ENCODE measurements at places on chromosomes 1 and 21.

- DNase-seq: no peak
- no peak overlapping the region for H3K27ac ChIP-seq
- H3K36me3 ChIP-seq: no peaks in the 10 kb centered on the region
- H3K27me3 ChIP-seq: no peaks in the 10 kb centered on the region
Observed at GRCh38 chr1:94994805-94995204, 67.9 kb upstream of the CNN3 start.

DNA sequence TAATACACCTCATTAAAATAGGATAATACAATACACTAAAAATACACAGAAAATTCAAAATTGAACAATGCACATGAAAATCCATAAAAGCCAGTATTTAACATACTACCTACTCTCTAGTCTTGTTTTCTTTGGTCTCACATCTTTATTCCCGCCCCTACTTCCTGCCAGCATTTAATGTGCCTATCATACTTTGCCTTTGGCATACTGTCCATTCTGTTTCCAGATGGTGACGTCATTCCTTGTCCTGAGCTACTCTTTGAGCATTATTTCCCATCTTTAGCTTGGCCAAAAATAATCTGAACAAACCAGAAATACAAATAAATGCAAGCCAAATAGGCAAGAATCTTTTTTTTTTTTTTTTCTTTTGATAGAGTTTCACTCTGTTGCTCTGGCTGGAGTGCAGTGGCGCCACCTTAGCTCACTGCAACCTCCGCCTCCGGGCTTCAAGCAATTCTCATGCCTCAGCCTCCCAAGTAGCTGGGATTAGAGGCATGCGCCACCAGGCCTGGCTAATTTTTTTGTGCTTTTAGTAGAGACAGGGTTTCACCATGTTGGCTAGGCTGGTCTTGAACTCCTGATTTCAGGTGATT is 4.4 kb downstream of the HFM1 start:
- no peaks in the 10 kb centered on the region for H3K36me3 ChIP-seq
- no peak for DNase-seq
- H3K27me3 ChIP-seq: no peaks in the 10 kb centered on the region
- no peaks in the 10 kb centered on the region for H3K4me1 ChIP-seq

DNA sequence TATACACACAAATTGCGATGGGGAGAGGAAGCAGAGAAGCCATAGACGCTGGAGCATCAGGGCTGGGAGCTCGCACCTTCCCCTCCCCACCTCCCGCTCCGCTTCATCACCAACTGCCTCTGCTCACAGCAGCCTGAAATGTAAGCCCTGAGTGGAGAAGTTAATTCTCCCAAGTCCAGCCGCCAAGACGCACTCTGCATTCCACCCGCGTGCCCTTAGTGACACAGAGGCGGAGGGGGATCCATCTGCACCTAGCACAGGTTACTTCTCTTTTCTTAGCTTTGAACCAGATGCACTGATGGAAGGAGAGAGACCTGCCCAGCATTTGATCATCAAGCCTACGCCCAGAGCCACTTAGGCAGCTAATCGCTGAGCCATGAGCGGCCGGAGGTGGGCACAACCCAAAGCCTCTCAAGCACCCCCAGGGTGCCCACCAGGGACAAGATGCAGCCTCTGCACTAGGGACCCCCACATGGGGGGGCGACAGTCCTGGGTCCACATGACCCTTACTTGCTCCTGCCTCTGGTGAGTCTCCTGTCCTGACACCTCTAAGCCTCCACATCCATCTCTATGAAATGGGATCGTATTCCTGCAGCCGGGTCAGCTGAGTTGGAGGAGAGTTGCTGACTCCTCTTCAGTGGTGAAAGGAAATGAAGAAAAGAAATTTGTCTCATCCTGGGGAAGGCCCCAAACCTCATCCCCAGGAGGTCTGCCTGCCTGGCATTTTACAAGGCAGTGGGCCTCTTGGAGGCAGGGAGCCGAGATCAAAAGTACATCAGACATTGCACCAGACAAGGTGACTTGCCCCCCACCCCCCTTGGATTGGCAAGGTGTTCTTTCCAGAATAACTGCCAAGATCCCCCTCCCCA is 316.2 kb downstream of the MATN1 start:
- H3K4me1 ChIP-seq: no peaks in the 10 kb centered on the region
- H3K36me3 ChIP-seq: no peaks in the 10 kb centered on the region
- no peak overlapping the region for H3K4me3 ChIP-seq
- peaks cover 41% of the 10 kb centered on the region for H3K27me3 ChIP-seq

DNA sequence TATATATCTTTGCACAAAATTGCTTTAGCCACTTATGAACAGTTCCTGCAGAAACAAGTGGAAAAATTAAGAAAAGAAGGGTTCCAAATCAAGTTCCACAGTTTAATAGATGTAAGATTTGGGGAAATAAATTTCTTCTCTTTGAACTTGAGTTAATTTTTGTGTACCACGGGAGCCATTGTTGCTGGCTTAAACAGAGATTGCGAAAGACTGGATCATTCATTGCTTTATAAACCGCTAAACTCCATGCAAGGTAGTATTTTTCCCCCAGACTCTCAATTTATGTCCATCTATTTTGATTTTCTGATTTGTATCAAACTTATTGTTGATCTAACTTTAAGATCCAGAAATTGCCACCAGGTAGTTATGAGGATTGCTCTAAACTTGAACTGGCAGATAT is 246.1 kb upstream of the ADGRL4 start:
- no peaks in the 10 kb centered on the region for H3K36me3 ChIP-seq
- no peaks in the 10 kb centered on the region for H3K4me1 ChIP-seq
- DNase-seq: no peak
- H3K4me3 ChIP-seq: no peak overlapping the region
- H3K27me3 ChIP-seq: no peaks in the 10 kb centered on the region

DNA sequence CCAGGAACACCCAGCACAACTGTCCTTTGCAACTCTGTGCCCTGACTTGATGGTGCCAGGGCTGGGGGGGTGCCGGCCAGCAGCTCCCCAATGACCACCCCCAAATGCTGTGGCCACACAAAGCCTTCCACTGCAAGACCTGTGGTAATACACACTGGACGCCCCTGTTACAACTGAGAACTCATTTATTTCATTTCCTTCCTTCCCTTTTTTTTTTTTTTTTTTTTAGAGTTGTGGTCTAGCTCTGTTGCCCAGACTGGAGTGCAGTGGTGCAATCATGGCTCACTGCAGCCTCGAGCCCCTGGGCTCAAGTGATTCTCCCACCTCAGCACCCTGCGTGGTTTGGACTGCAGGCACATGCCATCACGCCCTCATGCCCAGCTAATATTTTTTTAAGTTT is 25.2 kb downstream of the TP73 start:
- DNase-seq: no peak
- no peak overlapping the region for H3K27ac ChIP-seq
- no peaks in the 10 kb centered on the region for H3K36me3 ChIP-seq
- peaks cover 66% of the 10 kb centered on the region for H3K27me3 ChIP-seq
- peaks cover 30% of the 10 kb centered on the region for H3K4me1 ChIP-seq

- DNase-seq: no peak
- no peaks in the 10 kb centered on the region for H3K4me1 ChIP-seq
- H3K27ac ChIP-seq: no peak overlapping the region
- no peak overlapping the region for H3K4me3 ChIP-seq
- no peaks in the 10 kb centered on the region for H3K36me3 ChIP-seq
Observed at GRCh38 chr1:159338018-159338417, 35.9 kb downstream of the FCER1A start.

- H3K36me3 ChIP-seq: no peaks in the 10 kb centered on the region
- H3K4me3 ChIP-seq: no peak overlapping the region
- no peak overlapping the region for H3K27ac ChIP-seq
- DNase-seq: no peak
- H3K27me3 ChIP-seq: no peaks in the 10 kb centered on the region
Observed at GRCh38 chr1:33719326-33719725, 144.6 kb upstream of the HMGB4 start.

DNA sequence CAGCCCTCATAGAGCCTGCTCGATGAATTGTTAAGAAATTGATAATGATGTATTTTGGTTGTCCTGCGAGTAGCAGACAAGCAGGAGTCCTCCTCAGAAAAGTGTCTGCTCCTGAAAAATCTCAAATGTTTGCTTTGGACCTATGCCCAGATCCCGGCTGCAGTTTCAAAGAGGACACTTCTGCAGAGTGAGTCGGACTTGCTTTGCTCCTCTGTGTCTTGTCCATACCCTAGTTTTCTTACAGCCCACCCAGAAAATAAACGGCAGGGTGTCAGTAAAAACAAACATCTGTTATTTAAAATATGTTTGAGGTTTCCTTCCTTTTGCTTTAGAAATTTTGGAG is 2.8 kb downstream of the S100A10 start:
- no peaks in the 10 kb centered on the region for H3K27me3 ChIP-seq
- no peaks in the 10 kb centered on the region for H3K36me3 ChIP-seq
- H3K27ac ChIP-seq: peak overlapping the region; percentile 96
- peaks cover 19% of the 10 kb centered on the region for H3K4me1 ChIP-seq

DNA sequence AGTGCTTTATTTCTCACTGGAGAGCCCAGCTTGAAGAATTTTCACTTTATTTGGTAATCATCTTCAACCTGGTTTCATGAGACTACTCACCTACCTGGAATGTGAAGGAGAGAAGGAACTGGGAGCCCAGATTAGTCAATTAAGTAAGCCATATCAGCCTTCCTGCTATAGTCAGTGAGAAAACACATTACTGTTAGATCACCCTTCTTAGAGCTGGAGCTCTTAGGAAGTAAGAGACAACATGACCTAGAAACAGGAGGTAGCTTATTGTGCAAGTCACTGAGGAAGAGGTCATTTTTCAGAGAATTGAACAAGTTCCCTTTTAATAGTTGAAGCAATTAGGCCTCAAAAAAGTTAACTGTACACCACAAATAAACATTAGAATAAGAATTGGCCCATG is 49.2 kb upstream of the TEKT2 start:
- H3K27ac ChIP-seq: peak overlapping the region; percentile 25
- peak; percentile 28 for DNase-seq
- no peak overlapping the region for H3K4me3 ChIP-seq
- peaks cover 2% of the 10 kb centered on the region for H3K4me1 ChIP-seq

DNA sequence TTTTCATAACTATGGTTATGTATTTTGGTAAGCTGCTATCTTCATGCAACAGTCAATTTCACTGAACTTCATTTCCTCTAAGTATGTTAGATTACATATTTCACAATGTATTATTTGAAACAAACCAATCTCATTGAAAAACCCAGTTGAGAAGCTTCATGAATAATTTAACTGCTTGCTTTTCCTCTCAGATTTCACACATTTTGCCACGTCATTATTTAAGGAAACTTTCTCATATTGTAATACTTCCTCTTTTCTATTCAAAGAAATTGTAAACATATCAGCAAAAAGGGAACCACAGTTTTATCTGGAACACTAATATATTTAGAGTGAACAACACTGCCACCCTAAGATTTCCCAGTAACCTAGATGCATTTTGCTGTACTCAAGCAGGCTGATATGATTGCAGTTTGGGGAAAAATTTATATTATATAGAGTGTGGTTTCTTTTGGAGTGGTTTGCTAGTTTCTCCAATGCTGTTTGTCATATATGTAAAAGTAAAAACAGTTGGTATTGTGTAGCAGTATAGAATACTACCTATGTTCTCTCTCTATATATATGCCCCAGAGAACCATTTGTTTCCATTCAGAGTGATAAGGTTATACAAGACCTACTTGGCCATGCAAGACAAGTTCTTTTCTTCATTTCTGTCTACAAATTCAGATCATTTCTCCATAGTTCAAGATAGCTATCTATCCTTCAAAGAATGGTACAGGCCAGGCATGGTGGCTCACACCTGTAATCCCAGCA is 28.4 kb upstream of the AHCTF1 start:
- H3K4me1 ChIP-seq: no peaks in the 10 kb centered on the region
- H3K27ac ChIP-seq: no peak overlapping the region
- DNase-seq: no peak
- no peaks in the 10 kb centered on the region for H3K27me3 ChIP-seq
- no peak overlapping the region for H3K4me3 ChIP-seq

GRCh38 chr21:30336596-30336995 is 898 bp downstream of the KRTAP27-1 start:
- no peak overlapping the region for H3K4me3 ChIP-seq
- no peaks in the 10 kb centered on the region for H3K36me3 ChIP-seq
- DNase-seq: no peak
- H3K27me3 ChIP-seq: no peaks in the 10 kb centered on the region

GRCh38 chr1:201718346-201719202 is 110.4 kb upstream of the IPO9 start:
- DNase-seq: no peak
- peak overlapping the region; percentile 4 for H3K4me3 ChIP-seq
- peaks cover 41% of the 10 kb centered on the region for H3K4me1 ChIP-seq
- H3K36me3 ChIP-seq: peaks cover 20% of the 10 kb centered on the region
- no peaks in the 10 kb centered on the region for H3K27me3 ChIP-seq
- no peak overlapping the region for H3K27ac ChIP-seq

DNA sequence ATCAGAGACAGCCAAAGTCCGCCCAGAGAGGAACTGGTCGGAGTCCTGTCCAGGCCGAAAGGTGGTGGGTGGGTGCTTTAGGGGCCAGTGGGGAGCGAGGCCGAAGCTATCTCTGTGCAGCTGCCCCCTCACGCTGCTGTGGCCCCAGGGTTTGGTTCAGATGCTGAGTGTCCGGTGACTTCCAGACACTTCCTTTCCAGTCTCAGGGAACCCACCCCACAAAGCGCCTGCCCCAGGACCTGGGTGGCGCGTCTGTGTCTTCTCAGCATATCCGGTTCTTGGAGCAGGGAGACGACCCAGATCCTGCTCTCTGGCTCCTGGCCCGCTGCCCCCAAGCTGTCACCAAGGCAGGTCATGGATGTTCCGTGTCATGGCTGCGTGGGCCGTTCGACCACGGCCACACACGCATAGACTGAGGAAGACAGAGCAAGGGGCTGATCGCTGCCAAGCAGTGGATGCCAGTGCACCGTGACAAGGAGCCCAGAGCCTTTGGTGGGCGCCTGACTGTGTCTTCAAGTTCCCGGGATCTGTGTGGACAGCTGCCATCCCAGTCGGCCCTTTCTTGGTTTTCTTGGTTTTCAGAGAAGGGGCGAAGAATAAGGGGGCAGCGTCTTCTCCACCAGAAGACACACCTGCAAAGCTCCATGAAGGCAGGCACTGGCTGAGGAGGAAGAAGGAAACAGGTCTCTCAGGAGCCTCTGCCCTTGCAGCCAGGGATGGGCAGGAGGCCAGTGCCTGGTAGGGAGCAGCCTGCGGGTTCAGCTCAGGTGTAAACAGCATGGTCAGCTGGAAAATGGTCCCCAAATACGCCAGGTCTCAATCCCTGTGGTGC is 22.9 kb upstream of the COL18A1 start:
- peaks cover 28% of the 10 kb centered on the region for H3K4me1 ChIP-seq
- no peak overlapping the region for H3K4me3 ChIP-seq
- DNase-seq: no peak
- H3K27ac ChIP-seq: no peak overlapping the region
